Effector memory CD4-positive, alpha-beta T cell (primary cell): ENCODE measurements at places on chromosomes 12 and 14.
A peak's percentile ranks its signal among the peaks of the same experiment; 100 is the strongest.

GRCh38 chr12:47328831-47329545 is 249.2 kb upstream of the AMIGO2 start:
- no peak overlapping the region for H3K27ac ChIP-seq
- DNase-seq: no peak
- H3K36me3 ChIP-seq: no peaks in the 10 kb centered on the region
- H3K4me1 ChIP-seq: peaks cover 7% of the 10 kb centered on the region
- no peak overlapping the region for H3K4me3 ChIP-seq

GRCh38 chr12:120470150-120470784 is 719 bp upstream of the SRSF9 start:
- peak overlapping the region; percentile 83 for H3K27ac ChIP-seq
- peaks cover 20% of the 10 kb centered on the region for H3K4me1 ChIP-seq
- no peak for DNase-seq
- H3K4me3 ChIP-seq: peak overlapping the region; percentile 82

GRCh38 chr14:34498684-34499412 is 36.8 kb upstream of the SPTSSA start:
- no peaks in the 10 kb centered on the region for H3K4me1 ChIP-seq
- no peaks in the 10 kb centered on the region for H3K27me3 ChIP-seq
- H3K4me3 ChIP-seq: no peak overlapping the region
- H3K36me3 ChIP-seq: no peaks in the 10 kb centered on the region

- DNase-seq: no peak
- H3K27ac ChIP-seq: no peak overlapping the region
- H3K36me3 ChIP-seq: no peaks in the 10 kb centered on the region
- H3K4me3 ChIP-seq: no peak overlapping the region
- no peaks in the 10 kb centered on the region for H3K27me3 ChIP-seq
These were observed 113.4 kb upstream of the RESF1 start for GRCh38 chr12:31845613-31846322.

- no peak for DNase-seq
- H3K27me3 ChIP-seq: peaks cover 39% of the 10 kb centered on the region
- H3K36me3 ChIP-seq: no peaks in the 10 kb centered on the region
- H3K4me3 ChIP-seq: no peak overlapping the region
These were observed 120.1 kb downstream of the AACS start for GRCh38 chr12:125185311-125185739.

DNA sequence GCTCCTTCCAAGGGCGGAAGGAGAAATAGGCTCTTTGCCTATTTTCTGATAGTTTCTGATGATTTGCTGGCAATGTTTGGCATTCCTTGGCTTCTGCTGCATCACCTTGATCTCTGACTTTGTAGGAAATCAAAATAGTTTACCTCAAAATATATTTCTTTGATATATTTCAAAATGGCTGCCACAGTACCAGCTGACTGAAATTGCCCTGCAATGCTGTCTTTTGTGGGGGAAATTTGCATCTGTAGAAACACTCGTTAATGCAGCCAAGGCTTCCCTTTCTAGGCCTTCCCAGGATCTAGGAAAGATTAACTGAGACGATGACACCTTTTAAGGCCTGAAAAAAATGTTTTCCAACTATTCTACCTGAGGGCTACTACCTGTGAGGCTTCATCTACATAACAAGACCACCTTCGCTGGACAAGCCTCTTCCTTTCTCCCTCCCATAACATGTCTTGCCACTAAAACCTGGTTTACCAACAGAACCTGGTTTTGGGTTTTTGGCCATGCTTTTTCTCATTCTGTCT is 212.8 kb upstream of the SSTR1 start:
- DNase-seq: no peak
- H3K4me3 ChIP-seq: no peak overlapping the region
- no peak overlapping the region for H3K27ac ChIP-seq
- H3K36me3 ChIP-seq: no peaks in the 10 kb centered on the region
- H3K4me1 ChIP-seq: no peaks in the 10 kb centered on the region

DNA sequence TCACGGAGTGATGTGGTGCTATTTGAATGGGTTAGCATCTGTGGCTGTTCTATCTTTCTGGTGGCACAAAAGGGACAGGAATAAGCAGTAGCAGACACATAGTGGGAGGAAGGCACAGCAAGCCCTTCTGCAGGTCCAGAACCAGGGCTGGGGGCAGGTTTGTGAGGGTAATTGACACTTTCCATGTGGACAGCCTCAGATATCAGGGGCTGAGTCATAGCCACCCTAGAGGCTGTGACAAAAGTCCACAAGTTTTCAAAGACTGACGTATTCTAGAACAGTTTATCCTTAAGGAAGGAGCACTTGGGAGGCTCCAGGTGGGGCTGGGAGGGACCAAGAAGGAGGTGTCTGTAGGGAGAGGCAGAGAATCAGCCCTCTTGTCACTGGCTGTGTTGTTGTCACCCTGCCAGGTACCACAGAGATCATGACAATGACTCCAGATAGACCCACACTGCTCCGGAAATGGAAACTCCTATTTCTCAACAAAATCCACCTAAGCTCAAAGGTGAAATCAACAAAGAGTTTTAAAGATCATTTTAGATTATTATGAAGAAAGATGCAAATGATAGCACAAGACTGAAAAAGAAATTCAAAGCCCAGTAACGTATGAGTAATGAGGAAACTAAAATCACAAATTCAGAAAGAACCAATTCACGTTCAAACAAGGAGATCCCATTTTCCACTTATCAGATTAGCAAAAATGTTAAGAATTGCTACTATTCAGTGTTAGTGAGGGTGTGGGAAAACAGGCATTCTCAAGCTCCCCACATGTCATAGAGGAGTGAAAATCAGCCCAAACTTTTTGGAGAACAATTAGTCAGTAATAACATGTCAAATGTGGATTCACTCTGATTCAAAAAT is 48.3 kb downstream of the NFKBIA start:
- H3K36me3 ChIP-seq: no peaks in the 10 kb centered on the region
- no peaks in the 10 kb centered on the region for H3K27me3 ChIP-seq
- no peak overlapping the region for H3K27ac ChIP-seq
- no peak for DNase-seq
- no peak overlapping the region for H3K4me3 ChIP-seq

DNA sequence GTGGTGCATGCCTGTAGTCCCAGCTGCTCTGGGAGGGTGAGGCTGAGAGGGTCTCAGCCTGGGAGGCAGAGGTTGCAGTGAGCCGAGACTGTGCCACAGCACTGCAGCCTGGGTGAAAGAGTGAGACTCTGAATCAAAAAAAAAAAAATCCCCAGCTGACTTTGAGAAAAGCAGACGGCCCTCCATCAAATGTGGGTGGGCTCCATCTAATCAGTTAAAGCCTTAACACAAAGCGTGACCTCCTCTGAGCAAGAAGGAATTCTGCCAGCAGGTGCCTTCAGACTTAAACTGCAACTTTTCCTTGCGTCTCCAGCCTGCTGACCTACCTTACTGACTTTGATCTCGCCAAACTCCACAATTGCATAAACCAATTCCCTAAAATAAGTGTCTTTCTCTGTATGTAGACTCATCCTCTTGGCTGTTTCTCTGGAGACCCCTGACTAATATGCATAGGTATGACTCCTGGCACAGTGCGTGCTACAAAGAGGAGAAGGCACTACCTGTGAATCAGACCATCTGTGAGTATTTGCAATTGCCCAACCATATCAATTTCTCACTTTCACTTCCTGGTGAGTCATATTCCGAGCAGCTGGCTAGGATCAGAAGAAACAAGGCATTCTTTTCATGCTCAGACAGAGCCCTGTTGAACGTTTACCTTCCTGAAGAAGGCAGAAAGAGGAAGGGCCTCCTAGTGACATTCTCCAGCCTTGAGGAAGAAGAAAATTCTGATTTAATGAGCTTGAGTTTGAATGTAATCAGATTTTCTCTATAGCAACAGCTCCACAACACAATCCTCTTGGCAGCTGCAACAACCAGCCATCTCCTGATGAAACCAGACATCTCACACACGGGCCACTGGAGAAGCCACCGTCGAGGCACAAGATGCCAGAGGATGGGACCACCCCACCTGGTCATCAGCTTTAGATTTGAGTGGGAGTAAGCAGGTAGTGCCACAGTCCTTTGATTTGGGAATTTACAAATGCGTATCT is 54.3 kb downstream of the CLMN start:
- peaks cover 3% of the 10 kb centered on the region for H3K4me1 ChIP-seq
- H3K27me3 ChIP-seq: no peaks in the 10 kb centered on the region
- no peak overlapping the region for H3K27ac ChIP-seq
- H3K4me3 ChIP-seq: no peak overlapping the region
- H3K36me3 ChIP-seq: no peaks in the 10 kb centered on the region
- DNase-seq: no peak

- H3K27ac ChIP-seq: no peak overlapping the region
- no peaks in the 10 kb centered on the region for H3K27me3 ChIP-seq
- H3K4me3 ChIP-seq: no peak overlapping the region
- DNase-seq: no peak
- H3K4me1 ChIP-seq: peaks cover 13% of the 10 kb centered on the region
- no peaks in the 10 kb centered on the region for H3K36me3 ChIP-seq
These were observed 21.0 kb upstream of the EMP1 start for GRCh38 chr12:13175499-13175898.

- H3K4me3 ChIP-seq: no peak overlapping the region
- DNase-seq: no peak
- no peaks in the 10 kb centered on the region for H3K4me1 ChIP-seq
- no peaks in the 10 kb centered on the region for H3K36me3 ChIP-seq
These were observed 52.9 kb downstream of the C12orf42 start for GRCh38 chr12:103442822-103443221.

GRCh38 chr14:96579358-96579757 is 77.2 kb downstream of the PAPOLA start:
- no peaks in the 10 kb centered on the region for H3K4me1 ChIP-seq
- DNase-seq: no peak
- H3K27me3 ChIP-seq: peaks cover 2% of the 10 kb centered on the region
- no peaks in the 10 kb centered on the region for H3K36me3 ChIP-seq
- no peak overlapping the region for H3K27ac ChIP-seq
- no peak overlapping the region for H3K4me3 ChIP-seq

DNA sequence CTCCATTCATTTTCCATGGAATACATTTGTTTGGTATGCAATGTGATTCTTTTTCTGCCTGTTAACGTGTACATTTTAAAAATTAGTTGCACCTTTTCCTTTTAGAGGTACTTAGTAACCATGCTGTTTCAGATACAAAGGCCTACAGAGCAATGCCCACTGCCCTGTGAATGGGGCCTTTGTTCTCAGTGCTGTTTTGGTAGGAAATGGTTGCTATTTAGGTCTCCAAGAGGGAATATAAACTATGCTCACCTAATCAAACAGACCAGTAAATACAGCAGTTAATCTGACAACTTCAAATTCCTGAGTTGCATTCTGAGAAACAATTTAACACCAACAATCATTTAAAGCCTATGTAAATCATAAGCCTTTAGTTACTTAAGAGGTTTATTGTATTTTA is 188.7 kb downstream of the BCAT1 start:
- H3K4me3 ChIP-seq: no peak overlapping the region
- no peaks in the 10 kb centered on the region for H3K36me3 ChIP-seq
- H3K4me1 ChIP-seq: no peaks in the 10 kb centered on the region
- H3K27me3 ChIP-seq: no peaks in the 10 kb centered on the region

DNA sequence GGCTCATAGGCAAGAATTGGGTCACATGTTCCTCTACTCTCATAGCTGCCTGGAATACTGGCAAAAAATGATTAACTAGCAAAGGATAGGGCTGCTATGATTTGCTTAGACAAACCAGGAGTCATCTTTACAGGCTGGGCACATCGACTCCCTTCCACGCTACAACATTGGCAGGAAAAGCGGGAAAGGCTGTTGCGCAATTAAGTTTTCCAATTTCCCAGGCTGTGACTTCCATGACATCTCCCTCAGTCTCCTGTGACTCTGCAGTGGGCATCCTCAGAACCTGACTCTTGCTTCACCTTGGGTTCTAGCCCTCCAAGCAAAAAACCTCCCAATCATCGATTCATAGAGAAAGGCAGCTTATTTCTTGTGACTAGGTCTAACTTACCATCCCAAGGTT is 184.5 kb upstream of the E2F7 start:
- H3K36me3 ChIP-seq: no peaks in the 10 kb centered on the region

DNA sequence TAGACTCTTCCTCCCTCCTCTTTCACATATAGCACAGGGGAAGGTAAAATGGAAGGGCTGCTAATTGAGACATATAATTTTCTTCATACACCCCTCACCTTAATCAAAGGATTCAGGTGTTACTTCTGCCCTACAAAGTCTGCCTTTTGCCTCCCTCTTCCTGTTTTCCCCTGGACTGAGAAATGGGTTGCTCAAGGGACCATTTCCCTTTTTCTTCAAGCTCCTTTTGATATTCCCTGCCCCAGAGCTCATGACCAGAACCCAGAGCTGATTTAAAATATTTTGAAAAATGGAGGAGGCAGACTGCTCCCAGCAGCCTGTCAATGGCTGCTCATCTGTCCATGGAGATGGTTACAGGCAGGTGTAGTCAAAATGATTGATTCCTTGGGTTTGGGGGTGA is 6.3 kb upstream of the PIP4K2C start:
- H3K36me3 ChIP-seq: no peaks in the 10 kb centered on the region
- no peaks in the 10 kb centered on the region for H3K27me3 ChIP-seq
- H3K4me1 ChIP-seq: no peaks in the 10 kb centered on the region
- no peak overlapping the region for H3K4me3 ChIP-seq

DNA sequence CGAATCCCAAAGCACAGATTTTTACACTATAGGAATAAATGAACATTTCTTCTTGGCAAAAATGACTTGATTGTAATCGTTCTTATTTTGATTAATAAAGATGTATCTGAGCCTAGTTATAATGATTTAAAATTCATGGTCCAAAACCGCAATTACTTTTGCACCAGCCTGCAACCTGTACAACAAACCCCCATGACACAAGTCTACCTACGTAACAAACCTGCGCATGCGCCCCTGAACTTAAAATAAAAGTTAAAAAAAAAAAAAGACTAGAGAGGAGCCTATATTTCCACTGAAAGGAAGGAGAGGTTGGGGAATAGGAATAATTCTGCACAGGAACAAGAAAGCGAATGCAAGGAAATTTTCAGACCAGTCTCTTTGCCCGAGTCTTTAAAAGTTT is 145.2 kb downstream of the SCARB1 start:
- no peak overlapping the region for H3K4me3 ChIP-seq
- DNase-seq: no peak
- no peaks in the 10 kb centered on the region for H3K4me1 ChIP-seq
- H3K27ac ChIP-seq: no peak overlapping the region

GRCh38 chr12:39327510-39327909 is 115.4 kb downstream of the KIF21A start:
- H3K36me3 ChIP-seq: peaks cover 2% of the 10 kb centered on the region
- peaks cover 5% of the 10 kb centered on the region for H3K4me1 ChIP-seq
- DNase-seq: no peak

GRCh38 chr12:54725233-54725843 is 77.2 kb upstream of the DCD start:
- H3K36me3 ChIP-seq: no peaks in the 10 kb centered on the region
- DNase-seq: no peak
- H3K27ac ChIP-seq: no peak overlapping the region
- H3K4me1 ChIP-seq: peaks cover 4% of the 10 kb centered on the region
- H3K27me3 ChIP-seq: no peaks in the 10 kb centered on the region

DNA sequence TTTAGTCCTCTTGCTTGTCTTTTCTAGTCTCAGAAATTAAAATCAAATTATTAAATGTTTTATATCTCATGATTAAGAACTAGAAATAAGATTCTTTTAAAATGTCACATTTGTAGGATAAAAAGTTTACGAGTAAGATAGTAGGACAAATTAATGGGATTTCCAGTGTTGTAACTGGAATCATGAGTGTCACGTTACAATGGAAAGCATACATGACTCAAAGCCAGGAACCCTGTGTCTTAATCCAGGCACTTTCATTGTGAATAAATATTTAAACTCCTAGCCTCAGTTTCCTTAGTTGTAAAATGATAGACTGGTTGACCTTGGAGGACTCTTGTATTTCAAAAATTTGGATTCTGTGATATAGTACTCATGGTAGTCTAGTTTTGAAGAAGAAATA is 84.9 kb downstream of the MIA2 start:
- H3K36me3 ChIP-seq: peaks cover 19% of the 10 kb centered on the region
- DNase-seq: no peak
- no peaks in the 10 kb centered on the region for H3K27me3 ChIP-seq
